Mesothelial cell of epicardium (in vitro differentiated cells): ENCODE measurements at places on chromosomes 5 and 9. TPM values are rescaled to one million over a fixed set of nuclear protein-coding genes. Genes with fewer than 3 reads are reported as not detected.

The NR5A1 gene
- 0.25 TPM in 1 of 3 replicates, not detected in the others for total RNA-seq

DNA sequence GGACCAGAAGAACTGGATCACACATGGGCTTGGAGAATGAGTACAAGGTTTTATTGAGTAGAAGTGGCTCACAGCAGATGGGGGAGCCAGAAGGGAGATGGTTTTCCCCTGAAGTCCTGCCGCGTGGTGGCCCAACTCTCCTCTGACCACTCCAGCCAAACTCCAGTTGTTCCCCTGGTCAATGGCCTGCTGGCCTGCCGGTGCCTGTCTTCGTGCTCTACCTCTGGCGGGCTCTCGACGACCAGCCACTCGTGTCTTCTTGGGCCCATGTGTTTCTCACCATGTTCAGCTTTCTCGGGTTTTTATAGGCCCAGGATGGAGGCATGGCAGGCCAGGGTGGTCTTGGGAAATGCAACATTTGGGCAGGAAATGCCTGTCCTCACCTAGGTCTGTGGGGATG lies 519.6 kb downstream of the CYLC2 start:
- DNase-seq, result no peak

DNA sequence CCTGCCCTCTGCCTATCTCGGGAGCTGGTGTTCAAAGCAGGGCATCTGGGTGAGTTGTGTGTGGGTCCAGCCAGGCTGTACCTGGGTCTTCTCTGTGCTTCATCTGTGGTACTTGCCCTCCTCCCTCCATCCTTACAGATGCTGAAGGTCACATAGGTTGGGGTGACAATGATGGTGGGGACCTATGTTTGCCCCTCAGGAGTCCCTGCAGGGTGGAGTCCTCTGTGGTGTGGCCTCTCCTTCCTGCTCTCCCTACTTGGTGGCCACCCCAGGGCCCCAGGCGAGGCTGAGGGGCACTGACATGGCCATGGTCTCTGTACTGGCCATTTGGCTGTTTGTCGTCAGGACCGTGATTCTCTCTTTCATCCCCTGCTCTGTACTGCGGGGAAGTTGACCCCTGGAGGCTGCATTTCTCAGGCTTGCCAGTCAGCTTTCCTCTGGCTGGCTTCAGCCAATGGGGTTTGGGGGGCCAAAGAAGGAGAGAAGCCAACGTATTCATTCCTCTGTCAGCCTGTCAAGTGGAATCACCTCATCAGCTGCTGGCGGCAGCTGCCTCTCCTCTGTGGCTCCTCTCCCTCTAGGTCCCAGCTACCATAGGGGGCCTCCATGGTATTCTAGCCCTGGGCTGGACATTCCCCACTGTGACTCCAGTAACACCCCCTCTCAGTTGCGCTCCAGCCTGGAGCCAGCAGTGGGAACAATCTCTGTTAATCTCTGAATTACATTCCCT lies 4.6 kb downstream of the DCANP1 start:
- peak; percentile 31 for DNase-seq

DNA sequence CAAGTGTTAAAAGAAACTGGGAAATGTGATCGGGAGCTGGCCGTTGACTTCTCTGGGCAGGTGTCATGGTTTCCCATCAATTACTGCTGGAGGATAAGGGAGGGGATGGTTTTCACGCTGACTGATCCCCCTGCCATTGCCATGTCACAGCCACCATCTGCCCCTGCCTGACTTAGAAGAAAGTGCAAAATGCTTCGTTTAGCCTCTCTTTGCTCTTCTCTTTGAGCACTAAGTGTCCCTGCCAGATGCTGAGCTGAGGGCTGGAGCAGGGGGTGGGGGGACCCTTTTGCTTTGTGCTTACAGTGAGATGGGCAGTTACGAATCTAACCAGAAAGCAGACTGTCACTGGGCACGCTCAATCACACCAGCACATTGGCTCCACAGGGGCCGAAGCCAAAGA lies 138.4 kb upstream of the ALDH1B1 start:
- no peak for DNase-seq
